Adrenal gland (tissue), 19 donors: ENCODE measurements at places on chromosomes 11 and 22. TPM values are rescaled to one million over a fixed set of nuclear protein-coding genes. Genes with fewer than 3 reads are reported as not detected.
A peak's percentile ranks its signal among the peaks of the same experiment; 100 is the strongest.

Gene ELMOD1
- total RNA-seq, result 1.2 TPM

Gene ALDH3B2
- total RNA-seq, result not detected

Gene OR51G1
- not detected for total RNA-seq

DNA sequence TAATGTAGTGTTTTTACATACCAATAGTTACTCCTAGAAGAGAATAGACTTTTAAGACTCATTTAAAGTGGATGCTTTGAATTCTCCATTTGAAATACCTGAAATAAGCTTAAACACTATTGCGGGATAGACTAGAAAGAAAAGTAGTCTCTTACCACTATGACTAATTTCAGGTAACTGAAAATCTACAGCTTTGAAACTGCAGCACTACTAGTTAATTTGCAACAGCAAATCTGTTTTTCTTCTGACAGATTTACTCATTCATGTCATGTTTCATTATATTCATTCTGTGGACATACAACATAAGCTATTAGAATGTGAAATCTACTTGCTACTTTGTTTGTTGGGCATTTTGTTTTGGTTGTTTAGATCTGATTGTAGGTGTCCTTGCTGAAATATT is 153.6 kb downstream of the MAML2 start:
- H3K4me1 ChIP-seq, result peaks cover 4% of the 10 kb centered on the region
- H3K27me3 ChIP-seq, result no peaks in the 10 kb centered on the region
- H3K36me3 ChIP-seq, result no peaks in the 10 kb centered on the region
- H3K4me3 ChIP-seq, result no peak overlapping the region

GRCh38 chr11:63595296-63595695 is 18.9 kb downstream of the PLAAT3 start:
- H3K27ac ChIP-seq, result no peak overlapping the region

- no peaks in the 10 kb centered on the region for H3K36me3 ChIP-seq
- H3K27ac ChIP-seq, result no peak overlapping the region
- no peak overlapping the region for H3K4me3 ChIP-seq
- no peak for DNase-seq
These were observed 341.7 kb upstream of the MTNR1B start for GRCh38 chr11:92627615-92628256.

DNA sequence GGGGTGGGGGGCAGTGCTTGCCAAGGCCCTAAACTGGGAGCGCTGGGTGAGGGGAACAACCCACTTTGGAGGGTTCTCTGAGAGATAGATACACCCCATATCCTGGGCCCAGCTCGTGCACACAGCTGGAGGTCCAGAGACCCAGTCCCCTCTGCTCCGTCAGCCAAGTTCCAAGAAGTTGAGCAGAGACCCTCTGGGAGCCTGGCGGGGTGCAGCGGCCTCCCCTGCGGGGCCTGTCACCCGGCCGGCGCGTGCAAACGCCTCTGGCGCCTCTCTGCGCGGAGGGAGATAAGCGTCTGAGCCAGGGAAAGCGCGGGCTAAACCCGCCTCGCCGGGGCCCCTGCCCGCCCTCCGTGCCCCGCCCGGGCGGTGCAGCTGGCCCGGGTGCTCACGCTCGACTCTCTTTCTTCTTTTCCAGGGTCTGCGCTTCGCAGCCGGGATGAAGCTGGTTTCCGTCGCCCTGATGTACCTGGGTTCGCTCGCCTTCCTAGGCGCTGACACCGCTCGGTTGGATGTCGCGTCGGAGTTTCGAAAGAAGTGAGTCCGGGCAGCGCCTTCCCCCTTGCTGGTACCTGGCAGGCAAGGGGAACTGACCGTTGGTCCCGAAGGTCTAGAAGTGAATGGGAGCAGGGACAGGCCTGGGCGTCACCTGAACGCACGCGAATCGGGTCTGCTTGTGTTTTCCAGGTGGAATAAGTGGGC is 540 bp downstream of the ADM start:
- peak overlapping the region; percentile 44 for H3K4me3 ChIP-seq
- H3K4me1 ChIP-seq, result peaks cover 45% of the 10 kb centered on the region
- peak overlapping the region; percentile 2 for H3K27ac ChIP-seq
- H3K36me3 ChIP-seq, result no peaks in the 10 kb centered on the region
- DNase-seq, result no peak

GRCh38 chr22:46942799-46943785 is 180.6 kb downstream of the TBC1D22A start:
- H3K27me3 ChIP-seq, result no peaks in the 10 kb centered on the region
- no peaks in the 10 kb centered on the region for H3K36me3 ChIP-seq
- DNase-seq, result peak; percentile 65
- H3K27ac ChIP-seq, result peak overlapping the region; percentile 29
- no peak overlapping the region for H3K4me3 ChIP-seq

DNA sequence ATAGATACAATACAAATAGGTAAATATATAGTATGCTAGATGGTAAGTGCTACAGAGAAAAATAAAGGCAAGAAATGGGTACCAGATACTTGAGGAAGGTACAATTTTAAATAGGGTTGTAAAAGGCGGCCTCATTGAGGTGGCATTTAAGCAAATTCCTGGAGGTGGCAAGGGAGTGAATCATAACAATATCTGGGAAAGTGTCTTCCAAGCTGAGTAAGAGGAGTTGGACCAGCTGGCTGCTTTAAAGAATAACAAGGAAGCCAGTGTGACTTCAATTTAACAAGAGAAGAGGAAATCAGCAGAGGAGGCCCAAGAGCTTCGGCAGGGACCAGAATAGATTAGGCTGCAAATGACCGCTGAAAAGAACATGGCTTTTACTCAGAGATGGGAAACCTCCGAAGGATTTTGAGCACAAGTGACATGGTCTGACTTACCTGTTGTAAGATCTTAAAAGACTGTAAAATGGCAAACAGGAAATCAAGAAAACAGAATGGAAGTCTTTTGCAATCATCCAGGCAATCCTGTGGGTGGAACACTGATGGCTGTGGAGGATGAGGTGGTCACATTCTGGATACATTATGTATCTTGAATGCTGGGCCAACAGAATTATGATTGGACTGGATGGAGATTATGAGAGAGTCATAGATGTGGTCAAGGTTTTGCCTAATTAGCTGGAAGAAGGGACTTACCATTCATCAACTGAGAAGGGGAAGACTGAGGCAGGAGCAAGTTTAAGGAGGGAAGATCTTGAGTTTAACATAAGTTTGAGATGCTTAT is 77.2 kb downstream of the RDX start:
- H3K27ac ChIP-seq, result no peak overlapping the region
- H3K4me1 ChIP-seq, result no peaks in the 10 kb centered on the region
- H3K36me3 ChIP-seq, result no peaks in the 10 kb centered on the region

- H3K27ac ChIP-seq, result no peak overlapping the region
- no peaks in the 10 kb centered on the region for H3K36me3 ChIP-seq
- no peak for DNase-seq
- no peak overlapping the region for H3K4me3 ChIP-seq
- no peaks in the 10 kb centered on the region for H3K27me3 ChIP-seq
These were observed 21.5 kb downstream of the SHISAL1 start for GRCh38 chr22:44291265-44291664.

GRCh38 chr11:95507794-95508193 is 276.8 kb upstream of the SESN3 start:
- H3K27me3 ChIP-seq, result no peaks in the 10 kb centered on the region
- H3K36me3 ChIP-seq, result no peaks in the 10 kb centered on the region
- no peak overlapping the region for H3K4me3 ChIP-seq
- H3K27ac ChIP-seq, result no peak overlapping the region

DNA sequence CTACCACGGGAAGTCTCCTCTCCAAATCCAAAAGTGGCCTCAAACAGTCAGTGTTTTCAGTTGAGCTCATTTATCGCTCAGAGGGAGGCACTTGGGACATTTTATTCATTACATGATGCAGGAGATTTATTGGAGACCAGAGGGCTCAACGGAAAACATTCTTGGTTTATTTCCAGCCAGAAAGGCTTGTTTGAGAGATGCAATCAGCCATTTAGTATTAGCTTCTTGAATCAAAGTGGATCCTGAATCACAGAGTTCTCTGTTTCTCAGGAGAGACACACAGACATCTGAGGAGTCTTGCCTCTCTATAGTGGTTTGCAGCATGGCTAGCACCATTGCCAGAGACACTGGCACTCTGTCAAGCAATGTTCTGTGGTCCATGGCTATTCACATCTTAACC is 31.5 kb downstream of the CD44 start:
- no peak overlapping the region for H3K27ac ChIP-seq
- H3K36me3 ChIP-seq, result no peaks in the 10 kb centered on the region
- peaks cover 63% of the 10 kb centered on the region for H3K4me1 ChIP-seq
- no peak overlapping the region for H3K4me3 ChIP-seq
- DNase-seq, result no peak
- no peaks in the 10 kb centered on the region for H3K27me3 ChIP-seq

DNA sequence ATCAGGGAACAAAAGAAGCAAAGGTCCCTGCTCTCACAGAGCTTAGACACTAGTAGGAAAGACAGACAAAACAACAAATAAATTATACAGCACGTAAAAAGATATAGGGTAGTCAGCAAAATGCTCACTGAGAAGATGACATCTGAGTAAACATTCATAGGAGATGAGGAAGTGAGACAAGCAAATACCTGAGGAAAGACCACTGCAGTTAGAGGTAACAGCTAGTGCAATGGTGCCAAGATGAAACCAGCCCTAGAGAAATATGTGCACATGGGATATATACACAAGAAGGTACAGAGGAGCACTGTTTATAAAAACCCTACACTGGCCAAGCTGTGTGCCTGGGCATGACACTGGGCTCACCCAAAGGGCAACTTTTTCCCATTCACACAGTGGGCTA is 9.8 kb downstream of the CYP2R1 start:
- H3K27me3 ChIP-seq, result no peaks in the 10 kb centered on the region
- H3K4me1 ChIP-seq, result no peaks in the 10 kb centered on the region
- no peaks in the 10 kb centered on the region for H3K36me3 ChIP-seq
- H3K27ac ChIP-seq, result no peak overlapping the region
- no peak overlapping the region for H3K4me3 ChIP-seq

DNA sequence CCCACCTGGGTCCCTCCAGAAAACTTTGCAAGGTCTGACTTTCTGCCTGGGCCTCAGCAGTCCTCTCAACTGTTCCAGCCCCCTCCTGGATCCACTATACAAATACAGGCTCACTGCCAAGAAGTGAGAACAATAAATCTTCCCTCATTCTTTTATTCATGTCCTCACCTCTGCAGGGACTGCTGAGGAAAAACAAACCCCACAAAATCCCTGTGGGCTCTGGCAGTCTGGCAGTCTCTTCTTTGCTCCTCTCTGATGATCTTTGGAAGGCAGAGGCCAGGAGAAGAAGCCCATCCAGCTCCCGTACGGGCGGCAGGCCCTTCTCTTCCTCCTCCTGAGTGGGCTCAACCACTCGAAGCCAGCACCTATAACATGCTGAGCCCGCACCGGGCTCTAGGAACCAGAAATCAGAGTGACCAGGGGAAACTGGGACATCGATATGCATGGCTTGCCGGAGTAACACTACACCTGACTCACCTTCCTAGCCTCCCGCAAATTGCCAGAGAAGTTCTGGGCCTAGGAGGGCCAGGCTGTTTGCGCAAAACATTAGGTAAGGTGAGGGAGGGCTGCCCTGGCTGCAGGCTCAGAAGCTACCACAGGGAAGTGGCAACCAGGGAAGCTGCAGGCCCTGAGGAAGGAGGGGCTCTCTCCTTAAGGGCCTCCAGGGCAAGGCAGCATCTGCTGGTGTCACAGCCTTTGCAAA is 24.2 kb downstream of the TMPRSS5 start:
- H3K36me3 ChIP-seq, result no peaks in the 10 kb centered on the region
- H3K27ac ChIP-seq, result no peak overlapping the region
- no peak overlapping the region for H3K4me3 ChIP-seq
- H3K4me1 ChIP-seq, result no peaks in the 10 kb centered on the region

DNA sequence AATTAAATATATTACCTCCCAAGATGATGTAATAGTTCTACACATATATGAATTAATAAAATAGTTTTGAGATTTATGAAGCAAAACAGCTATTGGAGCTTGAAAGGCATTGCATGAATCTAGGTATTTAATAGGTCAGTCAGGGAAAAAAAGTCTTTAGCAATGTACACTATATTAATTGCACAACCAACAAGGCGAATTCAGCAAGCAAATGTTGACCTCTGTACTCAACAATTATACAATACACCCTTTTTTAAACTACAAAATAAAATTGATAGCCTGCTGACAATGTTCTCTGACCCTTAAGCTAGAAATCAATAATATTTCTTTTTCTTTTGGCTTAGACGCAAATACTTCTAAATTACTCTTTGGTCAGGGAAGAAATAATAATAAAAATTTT is 345.5 kb downstream of the LUZP2 start:
- H3K4me3 ChIP-seq, result no peak overlapping the region
- H3K4me1 ChIP-seq, result no peaks in the 10 kb centered on the region
- H3K36me3 ChIP-seq, result no peaks in the 10 kb centered on the region
- H3K27me3 ChIP-seq, result no peaks in the 10 kb centered on the region
- no peak for DNase-seq

DNA sequence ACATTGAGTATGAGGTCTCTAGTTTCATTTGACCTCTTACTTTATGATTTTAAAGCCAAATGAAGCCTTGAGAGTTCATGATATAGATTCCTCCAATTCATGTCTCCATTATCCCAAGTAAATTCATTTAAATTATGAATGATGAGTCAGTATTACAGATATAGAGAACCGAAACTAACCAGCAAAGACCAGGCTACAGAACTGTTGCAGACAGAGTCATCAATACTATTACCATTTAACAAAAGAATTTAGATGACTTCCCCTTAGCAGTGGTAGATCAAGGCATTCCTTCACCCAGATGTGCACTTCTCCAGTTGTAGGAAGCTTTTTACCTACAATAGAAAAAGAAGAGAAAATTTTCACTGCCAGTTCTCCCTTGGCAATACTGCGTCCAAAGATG is 11.8 kb upstream of the CCDC89 start:
- no peak overlapping the region for H3K4me3 ChIP-seq
- H3K27me3 ChIP-seq, result no peaks in the 10 kb centered on the region
- no peaks in the 10 kb centered on the region for H3K4me1 ChIP-seq
- no peak for DNase-seq
- no peak overlapping the region for H3K27ac ChIP-seq

DNA sequence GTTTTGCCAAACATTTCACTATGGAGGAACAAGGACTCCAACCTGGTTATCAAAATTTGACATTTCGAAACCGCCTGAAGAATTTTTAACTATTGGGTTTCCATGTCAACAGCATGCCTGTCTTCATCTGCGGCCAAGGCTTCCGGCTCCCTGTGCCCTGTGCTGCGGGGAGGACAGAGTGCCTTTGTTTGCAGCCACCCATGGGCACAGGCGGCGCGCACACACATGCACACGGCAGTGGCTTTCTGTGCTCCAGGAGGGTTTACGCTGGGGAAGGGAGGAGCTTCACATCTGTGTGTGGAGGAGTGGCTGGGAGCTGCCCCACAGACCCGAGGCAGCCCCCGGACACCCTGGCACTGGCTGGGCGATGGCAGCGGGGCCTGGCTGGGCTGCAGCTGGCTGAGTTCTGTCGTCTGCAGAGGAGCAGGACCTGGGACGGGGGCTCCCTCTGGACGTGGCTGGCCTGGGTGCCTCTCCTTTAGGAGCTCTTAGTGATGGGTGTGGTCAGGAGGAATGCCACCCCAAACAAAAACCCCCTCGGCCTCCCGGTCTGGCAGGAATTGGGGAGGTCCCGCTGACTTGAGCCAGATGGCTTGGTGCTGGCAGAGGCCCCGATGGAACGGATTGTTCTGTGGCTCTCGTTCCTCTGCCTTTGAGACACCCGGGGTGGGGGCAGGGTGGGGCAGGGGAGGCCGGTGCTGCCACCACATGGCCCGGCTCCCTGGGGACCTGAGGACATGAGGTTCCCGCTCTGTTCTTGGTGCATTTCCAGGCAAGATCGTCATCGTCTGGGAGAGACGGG is 1290.9 kb downstream of the BRD1 start:
- H3K27me3 ChIP-seq, result no peaks in the 10 kb centered on the region
- H3K4me1 ChIP-seq, result no peaks in the 10 kb centered on the region
- H3K4me3 ChIP-seq, result no peak overlapping the region
